ENCODE measurements at places on chromosomes 7 and 10.

GRCh38 chr7:38383281-38383680, 109.8 kb upstream of the TARP start:
- peak; percentile 39 for DNase-seq

DNA sequence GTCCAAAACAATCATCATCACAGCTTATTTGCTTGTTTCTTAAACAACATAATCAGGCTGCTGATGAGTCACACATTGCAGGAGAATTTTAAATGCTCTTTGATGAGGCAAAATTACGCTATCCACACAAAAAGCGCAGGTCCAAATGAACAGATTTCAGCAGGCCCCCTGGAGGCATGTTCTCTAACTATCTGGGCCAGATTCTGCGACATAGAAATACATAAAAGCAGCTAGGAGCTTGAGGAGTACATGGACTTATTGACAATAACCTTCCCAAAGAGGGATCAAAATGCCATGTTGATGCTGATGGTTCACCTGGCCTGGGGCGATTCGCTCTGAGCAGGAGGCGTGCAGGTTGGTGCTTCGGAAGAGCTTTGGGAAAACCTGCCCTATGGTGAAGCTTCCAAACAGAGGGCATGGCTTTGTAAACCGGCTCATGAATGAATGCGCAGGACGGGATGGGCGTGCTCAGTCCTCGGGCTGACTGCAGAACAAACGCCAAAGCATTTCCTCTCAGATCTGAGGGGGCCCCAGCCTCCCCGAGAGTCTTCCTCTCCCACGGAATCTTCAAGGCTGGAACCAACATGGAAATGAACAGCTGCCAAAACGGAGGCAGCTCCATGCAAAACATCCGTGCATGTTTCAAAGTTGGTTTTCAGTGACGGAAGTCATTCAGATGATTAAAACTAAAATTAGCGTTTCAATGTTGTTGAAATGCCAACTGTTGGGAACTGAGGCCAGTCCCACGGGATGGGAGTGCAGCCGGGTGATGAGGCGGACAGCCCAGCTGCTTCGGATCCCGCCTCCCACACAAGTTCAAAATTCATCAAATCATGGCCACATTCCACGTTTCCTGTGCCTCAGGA, 179.6 kb downstream of the TCERG1L start:
- DNase-seq = peak; percentile 88

DNA sequence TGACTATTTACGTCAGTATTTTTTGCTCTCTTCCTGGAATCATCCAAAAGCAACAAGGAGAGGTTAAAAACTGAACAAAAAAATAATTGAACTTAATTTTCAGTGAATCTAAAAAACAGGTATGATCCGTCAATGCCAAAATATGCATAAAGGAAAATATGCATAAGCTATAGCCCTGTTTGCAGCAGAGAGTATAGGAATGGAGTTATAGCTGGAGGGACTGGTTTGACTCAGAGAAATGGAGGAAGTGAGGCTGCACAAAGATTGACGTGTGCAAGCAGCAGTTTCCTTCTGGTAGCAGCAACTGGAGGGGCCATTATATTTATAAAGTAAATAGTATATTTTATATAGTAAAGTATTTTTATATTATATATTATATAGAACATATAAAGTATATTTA, 37.1 kb downstream of the GNG11 start:
- DNase-seq = no peak

GRCh38 chr10:86042161-86042560, 324.4 kb downstream of the GRID1 start:
- DNase-seq = no peak

- DNase-seq = no peak
Measured at GRCh38 chr7:55641811-55642210, 69.5 kb upstream of the VOPP1 start.

DNA sequence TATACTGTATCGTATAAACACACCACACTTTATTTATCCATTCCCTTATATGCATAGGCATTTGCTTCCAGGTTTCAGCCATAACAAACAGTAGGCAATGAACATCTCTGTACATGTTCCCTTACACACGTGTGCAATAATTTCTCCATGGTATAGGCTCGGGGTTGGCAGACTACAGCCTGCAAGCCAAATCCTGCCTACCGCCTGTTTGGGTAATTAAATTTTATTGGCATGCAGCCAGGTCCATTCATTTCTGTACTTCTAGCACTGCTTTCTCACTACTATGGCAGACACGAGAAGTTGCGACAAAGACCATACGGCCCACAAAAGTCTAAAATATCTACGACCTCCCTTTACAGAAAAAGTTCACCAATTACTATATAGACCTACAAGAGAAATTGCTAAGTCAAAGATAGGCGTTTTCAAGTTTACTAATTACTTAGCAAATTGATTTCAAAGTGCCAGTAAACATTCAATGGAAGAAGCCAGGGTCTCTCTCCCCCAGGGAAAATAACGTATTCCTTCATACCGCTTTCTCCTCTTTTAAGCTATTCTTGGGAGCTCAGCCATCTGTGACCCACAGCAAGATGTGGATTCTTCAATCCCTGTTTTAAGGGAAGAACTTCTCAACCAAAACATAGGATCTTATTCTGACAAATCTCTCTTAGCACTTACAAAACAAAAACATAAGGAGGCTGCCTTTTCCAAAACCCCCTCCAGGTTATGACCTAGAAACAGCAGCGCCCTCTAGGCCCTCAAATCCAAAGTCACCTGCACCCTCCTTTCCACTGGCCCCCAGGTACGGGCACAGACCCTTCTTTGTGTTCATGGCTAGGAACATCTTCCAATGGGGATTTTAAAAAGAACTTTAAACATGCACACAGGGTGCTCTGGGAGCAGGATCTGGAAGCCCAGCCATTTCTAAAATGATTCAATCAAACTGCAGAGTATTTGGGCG, 100.5 kb downstream of the FGFR2 start:
- peak; percentile 63 for DNase-seq

DNA sequence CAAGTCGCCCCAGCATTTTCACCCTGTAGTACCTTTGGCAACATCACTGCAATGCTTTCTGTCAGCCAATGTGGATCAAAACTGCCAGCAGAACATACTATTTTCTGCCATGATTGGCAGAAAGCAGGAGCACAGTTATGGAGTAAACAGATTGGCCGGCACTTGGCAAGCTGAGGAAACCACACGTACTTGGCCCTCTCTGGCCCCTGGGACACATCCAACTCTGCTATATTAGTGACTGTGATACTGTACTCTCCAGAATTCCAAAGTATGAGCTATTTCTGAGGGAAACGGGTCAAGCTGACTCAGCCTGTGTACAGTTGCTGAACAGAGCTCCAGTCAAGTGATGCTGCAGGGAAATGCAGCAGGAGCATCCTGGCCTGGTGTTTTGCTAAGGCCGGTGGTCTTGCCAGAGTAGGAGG, 39.8 kb upstream of the LANCL2 start:
- DNase-seq = no peak

DNA sequence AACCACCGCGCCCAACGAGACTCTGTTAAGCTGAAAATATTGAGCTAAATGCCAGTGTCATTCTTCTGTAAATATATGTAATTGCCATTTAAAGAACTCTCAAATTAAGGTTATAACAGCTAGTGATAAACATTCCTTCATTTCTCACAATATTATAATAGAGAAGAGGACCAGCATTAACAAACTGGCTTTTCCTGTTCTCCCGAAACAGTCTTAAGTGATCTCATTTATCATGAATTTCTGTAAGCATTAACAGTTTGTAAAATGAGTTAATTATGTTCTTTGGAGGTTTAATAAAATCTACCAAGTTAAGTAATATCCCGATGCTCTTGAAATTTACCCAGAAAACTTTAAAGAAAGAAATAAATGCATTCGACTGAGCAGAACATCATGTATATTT, 352.8 kb downstream of the KCNMA1 start:
- no peak for DNase-seq

DNA sequence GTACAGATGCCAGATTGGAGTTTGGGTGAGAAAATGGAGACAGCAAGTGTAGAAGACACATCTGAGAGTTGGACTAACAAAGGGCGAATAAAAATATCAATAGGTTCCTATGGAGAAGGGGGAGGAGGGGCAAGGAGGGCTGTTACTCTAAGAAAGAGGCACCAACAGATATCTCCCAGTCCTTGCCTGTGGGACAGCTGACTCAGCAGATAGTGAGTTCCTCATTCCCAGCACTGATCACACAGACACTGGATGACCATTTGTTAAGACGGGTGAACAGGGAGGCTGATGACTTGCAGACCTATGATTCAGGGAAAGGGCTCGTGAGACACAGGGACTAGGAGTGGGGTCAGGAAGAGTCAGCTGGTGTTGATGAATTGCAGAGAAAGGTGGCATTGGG, 5.7 kb upstream of the PRR15 start:
- DNase-seq = no peak

- DNase-seq = no peak
Measured at GRCh38 chr7:24307326-24307725, 23.3 kb downstream of the NPY start.

DNA sequence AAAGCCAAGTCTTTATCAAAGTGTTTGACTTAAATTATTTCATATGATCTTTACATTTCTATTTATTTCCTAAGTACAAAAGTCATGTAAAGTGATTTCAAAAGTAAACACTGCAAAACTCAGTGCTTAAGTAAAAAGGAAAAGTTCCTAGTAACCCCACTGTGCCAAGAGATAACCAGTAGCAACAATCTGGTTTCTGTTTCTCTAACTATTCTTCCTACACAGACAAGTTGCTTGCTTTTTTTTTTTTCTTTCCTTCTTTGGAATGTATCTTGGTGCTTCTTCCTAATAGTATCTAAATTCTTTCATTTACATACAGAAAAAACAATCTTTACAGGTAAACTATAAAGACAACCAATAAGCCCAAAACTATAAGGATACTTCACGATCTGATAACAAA, 3.1 kb downstream of the JCAD start:
- no peak for DNase-seq

DNA sequence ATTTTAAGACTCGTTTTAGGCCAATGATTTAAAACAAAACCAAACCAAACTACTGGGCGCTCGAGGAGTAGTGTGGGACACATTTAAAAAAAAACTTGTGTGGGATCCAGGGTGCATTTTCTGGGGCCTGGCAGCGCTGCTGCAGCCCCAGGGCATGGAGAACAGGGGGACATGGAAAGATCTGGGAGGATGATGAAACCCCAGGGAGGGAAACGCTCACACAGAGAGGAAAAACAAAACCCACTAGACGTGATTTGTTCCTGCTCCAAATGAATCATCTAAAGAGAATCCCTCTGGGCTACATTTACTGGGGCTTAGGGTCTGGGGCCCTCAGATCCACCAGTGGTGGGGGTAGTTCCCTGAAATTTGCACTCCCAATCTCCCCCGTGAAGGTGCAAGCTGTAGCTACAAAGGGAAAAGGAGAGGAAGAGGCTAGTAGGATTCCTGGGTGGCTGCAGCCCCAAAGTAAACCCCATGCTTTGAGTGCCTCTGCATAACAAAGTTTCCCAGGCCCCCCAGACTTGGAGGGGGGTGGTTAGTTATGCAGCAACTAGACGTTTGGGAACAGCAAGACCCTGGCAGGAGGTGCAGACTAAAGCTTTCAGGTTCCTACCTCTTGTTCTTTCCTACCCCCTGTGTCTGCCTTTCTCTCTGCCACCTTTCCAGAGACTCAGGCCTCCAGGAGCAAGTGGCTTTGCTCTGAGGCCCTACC, 14.5 kb upstream of the HOXA13 start:
- no peak for DNase-seq

All from eye (tissue), 1 donor.